ENCODE measurements at places on chromosomes 7 and 10. TPM values are rescaled to one million over a fixed set of nuclear protein-coding genes. Genes with fewer than 3 reads are reported as not detected.

Gene ANXA8
- total RNA-seq = not detected

Gene SORCS1
- total RNA-seq = not detected

Gene PLCE1
- not detected for total RNA-seq

Gene TACC2
- not detected for total RNA-seq

Gene GDF2
- not detected for total RNA-seq

Gene LGI1
- total RNA-seq = not detected

Gene POLR2J
- total RNA-seq = 28.1 TPM

Gene PDK4
- total RNA-seq = 7.1 TPM
